ENCODE measurements at places on chromosomes 7 and 10.

DNA sequence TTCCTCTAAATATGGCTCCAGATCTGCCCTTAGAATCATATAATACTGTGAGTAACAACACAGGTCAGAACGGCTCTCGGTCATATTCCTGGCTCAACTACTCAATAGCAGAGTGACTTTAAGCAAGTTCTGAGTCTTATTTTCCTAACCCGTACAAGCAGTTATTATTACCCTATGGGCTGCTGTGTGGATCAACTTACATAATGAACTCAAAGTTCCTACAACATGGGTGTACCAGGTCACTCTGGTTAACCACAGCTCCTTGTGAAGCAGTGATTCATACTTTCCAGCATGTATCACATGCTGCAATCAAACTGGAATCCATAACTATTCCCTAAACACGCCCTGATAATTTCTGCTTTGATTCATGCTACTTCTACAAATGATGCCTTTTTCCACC lies 107.3 kb downstream of the LRRN3 start:
- no peak for DNase-seq

DNA sequence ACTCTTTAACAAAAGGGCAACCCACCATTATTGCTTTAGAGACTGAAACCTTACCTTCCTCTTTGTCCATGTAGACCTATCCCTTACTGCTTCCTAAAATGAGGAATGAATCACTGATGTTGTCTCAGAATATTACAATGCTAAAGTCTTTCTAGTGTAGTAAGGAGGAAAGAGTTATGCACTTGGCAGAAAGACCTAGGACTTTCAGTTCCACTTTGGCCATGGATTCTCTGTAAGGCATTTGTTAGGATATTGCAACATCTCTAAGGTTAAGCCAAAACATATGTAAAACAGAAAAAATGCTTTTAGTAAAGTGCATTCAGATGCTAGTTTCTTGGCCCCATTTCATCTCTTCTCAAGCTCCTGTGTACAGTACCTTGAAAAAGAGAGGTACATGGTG lies 230.9 kb downstream of the PARD3 start:
- no peak for DNase-seq

DNA sequence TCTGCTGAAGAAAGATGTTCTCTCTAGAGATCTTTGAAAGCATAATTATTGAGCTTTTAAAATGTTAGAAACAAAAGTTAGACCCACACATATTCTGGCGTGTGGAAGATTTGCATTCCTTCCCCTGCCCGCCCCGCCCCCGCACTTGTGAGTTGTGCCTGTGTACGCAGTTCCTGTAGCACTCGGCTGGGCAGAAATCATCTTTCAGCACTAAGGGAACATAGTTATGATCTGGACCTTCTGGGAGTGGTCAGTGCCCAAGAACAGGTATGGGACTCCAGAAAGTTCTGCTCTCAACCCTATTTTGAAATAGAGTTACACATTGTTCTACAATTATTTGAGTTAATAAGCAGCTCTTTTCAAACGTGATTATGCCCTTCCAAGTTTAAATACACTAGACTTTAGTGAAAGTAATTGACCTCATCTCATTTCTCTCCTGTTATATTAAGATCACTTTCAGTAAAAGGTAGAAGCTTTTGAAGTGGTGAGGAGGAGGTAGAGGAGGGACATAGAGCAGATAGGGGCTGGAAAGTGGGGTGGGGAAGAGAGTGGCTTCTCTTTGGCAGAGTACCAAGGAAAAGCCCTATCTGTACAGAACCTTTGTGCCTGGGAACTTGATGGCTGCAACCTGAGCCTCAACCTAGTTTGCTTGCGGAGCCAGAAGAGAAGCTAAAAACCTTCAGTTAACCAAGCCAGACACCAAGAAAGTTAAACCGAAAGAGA lies 5.7 kb downstream of the BLVRA start:
- no peak for DNase-seq

GRCh38 chr7:33463131-33463530 lies 333.8 kb downstream of the BBS9 start:
- DNase-seq: no peak

- no peak for DNase-seq
Measured at GRCh38 chr10:37549054-37549453, 308.4 kb downstream of the ZNF248 start.

GRCh38 chr7:48992816-48993215 lies 68.5 kb downstream of the CDC14C start:
- no peak for DNase-seq

GRCh38 chr7:150323682-150324372 lies 482 bp upstream of the ACTR3C start:
- DNase-seq: no peak

DNA sequence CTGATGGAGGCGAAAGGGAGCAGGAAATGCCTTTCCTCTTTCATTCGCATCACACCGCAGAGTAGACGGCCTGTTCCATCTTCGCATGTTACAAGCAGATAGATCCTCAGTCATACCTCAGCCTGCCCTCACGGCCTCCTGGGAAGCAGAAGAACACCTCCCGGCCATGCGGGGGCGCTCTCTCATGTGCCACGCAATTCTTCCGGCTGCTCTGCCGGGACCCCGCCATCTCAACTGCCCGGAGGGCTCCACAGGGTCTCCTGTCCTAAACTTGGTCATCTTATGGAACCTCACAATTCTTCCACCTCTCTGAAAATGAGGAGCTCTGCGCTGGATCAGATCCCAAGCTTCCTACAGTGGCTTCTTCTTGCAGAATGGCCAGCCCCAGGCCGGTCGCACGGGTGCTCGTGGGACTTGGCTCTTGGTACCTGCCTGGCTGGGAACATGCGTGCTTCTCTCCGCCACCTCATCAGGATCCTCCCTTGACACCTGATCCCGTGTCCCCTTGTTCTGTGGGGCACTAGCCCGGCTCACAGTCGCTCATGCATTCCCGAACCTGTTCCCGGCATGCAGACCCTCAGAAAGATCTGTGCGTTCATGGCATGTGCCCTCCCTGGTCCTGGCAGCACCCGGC lies 262.8 kb upstream of the SHH start:
- no peak for DNase-seq

DNA sequence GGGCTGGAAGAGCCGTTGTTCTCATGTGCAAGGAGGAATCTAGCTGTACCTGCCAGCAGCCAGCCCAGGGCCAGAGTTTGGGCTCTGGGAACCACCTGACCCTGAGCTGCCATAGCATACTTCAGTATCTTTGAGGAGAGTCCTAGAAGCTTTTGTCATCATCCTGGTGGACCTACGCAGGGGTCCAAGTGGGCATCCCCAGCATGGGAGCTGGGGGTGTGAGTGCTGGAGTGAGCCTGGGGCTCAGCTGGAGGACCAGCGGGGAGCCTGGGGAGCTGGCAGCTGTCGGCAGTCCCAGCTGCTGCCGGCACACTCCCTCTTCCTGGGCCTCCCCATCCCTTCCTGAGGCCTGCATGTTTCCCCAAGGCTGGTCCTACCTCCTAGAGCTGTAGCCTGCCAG lies 32.5 kb downstream of the C10orf105 start:
- DNase-seq: no peak

DNA sequence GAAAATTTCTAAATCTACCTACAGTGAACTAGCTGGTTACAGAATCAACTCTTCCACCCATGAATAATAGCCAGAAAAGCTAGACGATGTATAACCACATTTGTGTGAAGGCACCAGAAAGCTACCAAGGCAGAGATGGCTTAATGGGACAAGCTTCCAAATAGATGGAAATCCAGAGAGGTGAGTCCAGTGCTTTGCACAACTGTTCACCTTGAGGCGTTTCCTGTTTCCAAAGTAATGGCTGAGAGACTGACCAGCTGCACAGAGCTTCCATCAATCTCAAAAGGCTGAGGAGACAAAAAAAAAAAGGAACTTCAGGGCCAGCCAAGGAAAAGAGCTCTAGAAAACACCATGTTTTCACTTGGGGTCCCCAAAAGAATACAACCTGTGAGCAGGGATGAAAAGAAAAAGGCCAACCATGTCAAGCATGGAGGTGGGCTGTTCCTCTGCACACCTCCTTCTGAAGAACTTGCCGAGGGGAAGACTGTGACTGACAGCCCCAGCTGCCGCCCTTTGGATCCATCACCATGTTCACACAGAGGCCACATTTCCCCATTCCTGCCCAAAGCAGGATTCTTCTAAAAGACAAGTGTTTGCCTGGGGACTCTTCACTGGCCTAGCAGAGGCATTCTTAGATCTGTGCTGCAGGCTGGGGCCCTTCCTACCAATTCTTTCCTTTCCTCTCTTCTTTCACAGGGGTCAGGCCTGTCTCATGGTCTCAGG lies 72.9 kb downstream of the ARHGAP21 start:
- no peak for DNase-seq

GRCh38 chr7:142481548-142481947 lies 223.7 kb upstream of the PRSS58 start:
- no peak for DNase-seq

GRCh38 chr7:4995429-4995969 lies 36.5 kb upstream of the MMD2 start:
- DNase-seq: no peak

Measured in left hindlimb (tissue), 1 donor.